MG63 (cell line): ENCODE measurements at places on chromosomes 16 and 17. TPM values are rescaled to one million over a fixed set of nuclear protein-coding genes. Genes with fewer than 3 reads are reported as not detected.

- no peak for DNase-seq
These were observed 284.4 kb upstream of the MON1B start for GRCh38 chr16:76906552-76906951.

DNA sequence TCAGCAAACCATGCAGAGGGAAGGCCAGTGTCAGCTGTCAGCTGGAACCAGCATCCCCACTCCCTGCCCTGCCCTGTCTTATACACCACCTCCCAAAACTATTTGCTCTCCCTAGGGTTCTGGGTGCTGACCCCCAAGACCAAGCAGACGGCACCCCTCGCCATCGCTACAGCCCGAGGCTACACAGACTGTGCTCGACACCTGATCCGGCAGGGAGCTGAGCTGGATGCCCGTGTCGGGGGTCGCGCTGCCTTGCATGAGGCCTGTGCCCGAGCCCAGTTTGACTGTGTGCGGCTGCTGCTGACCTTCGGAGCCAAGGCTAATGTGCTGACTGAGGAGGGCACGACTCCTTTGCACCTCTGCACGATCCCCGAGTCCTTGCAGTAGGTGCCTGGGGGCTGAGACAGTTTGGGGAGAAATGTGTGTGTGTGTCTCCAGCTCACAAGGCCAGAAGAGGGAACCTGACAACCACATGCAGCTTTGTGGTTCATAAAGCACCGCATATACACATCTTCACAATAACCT, 1.5 kb downstream of the ASB16 start:
- no peak for DNase-seq

DNA sequence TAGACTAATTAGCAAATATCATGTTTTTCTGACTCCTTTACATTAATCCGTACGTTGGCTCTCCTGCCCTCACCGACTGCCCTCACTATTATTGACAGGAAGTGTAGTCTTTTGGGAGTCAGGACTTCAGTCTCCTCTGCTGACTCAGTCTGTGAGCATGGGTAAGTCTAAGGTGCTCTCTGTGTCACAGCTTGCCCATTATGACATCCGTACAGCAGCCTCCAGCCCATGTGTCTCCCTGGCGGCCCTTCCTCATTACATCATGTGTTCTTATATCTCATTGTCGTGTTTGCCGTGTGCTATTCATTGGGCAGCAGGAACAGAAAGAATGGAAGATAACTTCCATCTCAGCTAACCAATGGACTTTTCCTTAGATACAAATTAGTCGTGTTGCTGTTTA, 77.5 kb downstream of the MRTFB start:
- DNase-seq: no peak

- DNase-seq: no peak
These were observed 7.9 kb upstream of the SMARCD2 start for GRCh38 chr17:63850401-63850800.

GRCh38 chr16:89908236-89908635, 10.4 kb upstream of the MC1R start:
- DNase-seq: peak; percentile 22

DNA sequence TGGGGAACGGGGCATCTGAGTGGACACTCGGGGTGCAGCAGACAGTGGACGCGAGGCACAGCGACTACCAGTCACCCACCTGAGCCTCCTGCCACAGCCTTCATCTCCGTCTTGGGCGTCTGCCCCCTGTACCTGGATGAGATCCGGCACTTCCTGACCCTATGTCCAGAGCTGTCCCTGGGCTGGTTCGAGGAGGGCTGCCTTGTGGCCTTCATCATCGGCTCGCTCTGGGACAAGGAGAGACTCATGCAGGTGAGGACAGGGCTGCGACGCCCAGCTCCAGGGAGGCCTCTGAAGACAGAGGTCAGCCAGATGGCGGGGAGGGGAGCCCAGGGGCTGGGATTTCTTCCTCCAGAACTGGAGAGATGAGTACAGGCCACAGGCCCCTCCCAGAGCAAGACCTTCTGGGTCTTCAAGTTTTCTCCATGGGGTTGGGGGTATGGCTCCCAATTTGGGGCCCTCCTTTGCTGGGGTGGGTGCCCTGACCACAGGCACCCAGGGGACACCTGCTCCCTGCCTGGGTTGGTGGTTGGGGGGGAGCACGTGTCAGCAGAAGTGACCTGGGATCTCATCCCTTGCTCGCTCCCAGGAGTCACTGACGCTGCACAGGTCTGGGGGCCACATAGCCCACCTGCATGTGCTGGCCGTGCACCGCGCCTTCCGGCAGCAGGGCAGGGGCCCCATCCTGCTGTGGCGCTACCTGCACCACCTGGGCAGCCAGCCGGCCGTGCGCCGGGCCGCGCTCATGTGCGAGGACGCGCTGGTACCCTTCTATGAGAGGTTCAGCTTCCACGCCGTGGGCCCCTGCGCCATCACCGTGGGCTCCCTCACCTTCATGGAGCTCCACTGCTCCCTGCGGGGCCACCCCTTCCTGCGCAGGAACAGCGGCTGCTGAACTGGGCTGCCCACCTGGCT, 1.9 kb downstream of the AANAT start:
- no peak for DNase-seq

DNA sequence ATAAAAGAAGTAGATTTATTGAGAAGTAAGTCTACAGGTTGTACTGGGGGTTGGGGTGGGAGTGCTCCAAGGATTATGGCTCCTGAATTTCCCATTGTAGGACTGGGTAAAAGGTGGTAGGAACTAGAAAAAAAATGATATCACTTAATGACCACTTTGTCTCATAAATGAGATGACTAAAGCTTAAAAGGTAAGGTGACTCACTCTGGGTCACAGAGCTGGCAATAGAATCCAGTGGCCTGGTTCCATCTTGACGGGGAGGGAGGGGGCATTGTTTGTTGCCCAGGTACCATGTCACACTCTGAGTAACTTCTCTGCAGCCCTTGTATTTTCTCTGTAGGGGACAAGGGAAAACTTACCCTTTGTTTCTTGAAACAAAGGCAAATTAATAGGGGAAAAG, 126.1 kb downstream of the PITPNC1 start:
- peak; percentile 17 for DNase-seq

- DNase-seq: peak; percentile 23
These were observed 105.5 kb downstream of the AXIN2 start for GRCh38 chr17:65455972-65456343.

- DNase-seq: no peak
These were observed 328.6 kb upstream of the PMFBP1 start for GRCh38 chr16:72500545-72500944.

The MARF1 gene
- 3.2 and 3.7 TPM in 2 replicates for total RNA-seq

- DNase-seq: no peak
These were observed 27.7 kb downstream of the GPR142 start for GRCh38 chr17:74394977-74395376.

DNA sequence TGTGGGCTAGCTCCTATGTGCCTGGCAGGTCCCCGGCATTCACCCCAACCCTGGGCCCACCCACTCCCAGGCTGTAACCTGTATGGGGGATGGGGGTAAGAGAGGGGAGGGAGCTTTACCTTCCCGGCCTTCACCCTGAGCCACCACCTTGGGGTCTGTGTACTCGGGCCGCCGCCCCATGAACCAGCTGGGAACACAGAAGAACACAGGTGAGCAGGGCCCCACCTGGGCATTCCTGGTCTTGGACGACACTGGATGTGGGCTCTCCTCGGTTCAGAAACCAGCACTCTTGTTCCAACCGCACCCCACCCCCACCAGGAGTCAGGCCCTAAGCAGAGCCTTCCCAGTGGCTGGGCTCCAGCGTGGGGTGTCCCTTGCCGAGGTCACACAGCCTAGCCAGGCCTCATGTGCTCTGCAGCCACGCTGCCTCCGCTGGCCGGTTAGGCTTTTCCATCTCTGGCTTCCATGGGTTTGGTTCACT, 18.8 kb downstream of the B9D1 start:
- DNase-seq: no peak

DNA sequence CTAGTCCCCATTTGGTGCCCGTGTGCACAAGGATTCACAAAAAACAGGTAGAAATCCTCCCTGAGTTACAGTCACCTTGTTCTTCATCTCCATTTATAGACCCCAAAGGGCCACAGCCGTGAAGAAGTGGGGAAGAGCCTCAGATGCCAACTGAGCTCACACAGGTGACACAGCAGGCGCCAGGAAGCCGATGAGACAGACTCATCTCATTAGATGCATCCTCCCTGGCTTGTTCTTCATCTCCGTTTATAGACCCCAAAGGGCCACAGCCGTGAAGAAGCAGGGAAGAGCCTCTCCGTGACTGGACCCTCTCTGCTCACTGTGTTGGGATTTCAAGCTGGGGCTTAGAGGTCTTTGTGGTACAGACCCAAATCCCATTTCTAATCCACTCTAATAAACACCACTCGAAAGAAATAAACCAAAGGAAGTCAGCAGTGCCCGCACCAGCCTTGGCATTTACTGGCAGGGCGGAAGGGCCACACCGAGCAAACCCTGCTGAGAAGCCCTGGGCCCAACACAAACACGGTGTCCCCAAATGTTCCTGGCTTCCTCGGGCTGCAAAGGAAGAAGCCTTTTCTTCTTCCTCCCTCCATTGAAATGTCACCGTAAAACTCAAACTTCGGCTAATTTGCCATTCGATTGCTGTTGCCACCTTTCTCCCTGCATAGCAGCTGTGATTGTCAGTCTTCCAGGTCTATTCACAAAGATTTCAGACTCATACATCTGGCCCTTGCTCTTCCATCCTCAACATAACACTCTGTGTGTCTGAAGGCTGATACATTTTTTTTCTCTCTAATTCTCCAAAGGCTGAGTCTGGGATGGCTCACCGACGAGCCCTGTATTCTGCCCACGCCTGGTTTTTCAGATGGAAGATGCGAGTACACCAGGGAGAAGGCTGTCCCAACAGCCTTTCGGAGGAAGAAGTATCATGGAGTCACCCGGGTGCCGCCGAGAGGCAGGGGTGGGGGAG, 44.9 kb upstream of the DOC2B start:
- DNase-seq: no peak

GRCh38 chr17:57662644-57663308, 82.3 kb downstream of the CCDC182 start:
- peak; percentile 99 for DNase-seq

GRCh38 chr16:78596996-78597422, 497.6 kb downstream of the WWOX start:
- DNase-seq: no peak

DNA sequence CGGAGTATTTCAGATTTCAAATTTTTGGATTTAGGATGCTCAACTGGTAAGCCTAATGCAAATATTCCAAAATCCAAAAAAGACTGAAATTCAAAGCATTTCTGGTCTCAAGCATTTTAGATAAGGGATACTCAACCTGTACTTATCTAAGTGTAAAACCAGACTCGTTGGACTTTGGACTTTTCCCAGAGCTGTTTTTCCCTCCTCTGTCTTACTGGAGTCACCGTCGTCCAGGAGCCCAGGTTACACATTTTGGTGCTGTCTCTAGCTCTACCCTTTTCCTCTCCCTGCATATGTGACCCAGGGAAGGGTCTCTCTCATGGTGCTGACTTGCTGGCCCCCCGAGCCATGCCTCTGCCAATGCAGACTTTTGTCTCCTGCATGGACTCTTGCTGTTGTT, 46.0 kb upstream of the MMP2 start:
- no peak for DNase-seq

The CDH8 gene
- not detected in 2 replicates for total RNA-seq

- peak; percentile 63 for DNase-seq
These were observed 64.0 kb downstream of the MYO18A start for GRCh38 chr17:29115961-29116803.
